Femur (tissue), 1 donor: ENCODE measurements at places on chromosomes 6 and 20.

DNA sequence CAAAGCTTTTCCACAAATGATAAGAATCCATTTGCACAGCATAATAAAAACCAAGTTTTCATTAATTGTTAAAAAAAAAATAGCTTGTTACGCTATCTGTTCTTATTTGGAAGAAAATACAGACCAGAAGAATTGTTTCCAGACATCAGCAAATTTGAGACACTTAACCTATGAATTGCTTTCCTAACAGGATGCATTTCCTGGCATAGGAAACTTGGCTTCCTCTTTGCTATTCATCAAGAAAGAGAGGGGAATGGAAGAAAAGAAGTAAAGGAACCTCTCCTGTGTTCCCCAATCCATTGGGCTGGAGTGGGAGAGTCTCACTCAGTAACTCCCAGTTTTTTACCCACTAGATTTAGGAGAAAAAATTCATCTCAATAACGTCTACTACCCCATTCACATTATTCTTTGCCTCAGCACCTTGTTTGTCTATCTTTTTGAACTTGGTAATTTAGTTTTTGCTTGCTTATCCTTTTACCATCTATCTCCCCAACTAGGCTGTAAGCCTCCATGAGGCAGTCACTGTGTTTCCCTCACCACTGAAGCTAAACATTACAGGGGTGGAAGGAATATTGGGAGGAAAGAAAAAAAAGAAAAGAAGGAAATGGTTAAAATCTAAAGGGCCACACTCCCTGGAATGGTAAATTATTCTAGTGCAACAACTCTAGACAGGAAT, 150.3 kb downstream of the COL21A1 start:
- DNase-seq: no peak

DNA sequence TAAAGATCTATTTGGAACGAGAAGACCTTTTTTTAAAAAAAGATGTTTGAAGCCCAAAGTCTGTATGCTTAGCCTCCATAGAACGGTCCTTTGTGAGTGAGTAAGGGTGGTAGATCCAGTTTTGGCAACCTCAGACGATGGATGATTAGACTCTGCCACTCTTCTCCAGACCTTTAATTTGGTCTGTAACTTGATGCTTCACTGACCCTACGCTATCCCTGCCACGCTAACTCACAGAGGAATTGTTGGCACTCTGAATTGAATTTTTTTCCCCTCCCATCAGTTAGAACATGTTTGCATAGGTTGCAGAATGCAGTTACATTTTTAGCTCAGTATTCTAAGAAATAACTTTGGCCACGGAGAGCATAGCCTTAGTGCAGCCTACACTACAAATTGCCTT, 15.8 kb upstream of the DEK start:
- peak; percentile 38 for DNase-seq

DNA sequence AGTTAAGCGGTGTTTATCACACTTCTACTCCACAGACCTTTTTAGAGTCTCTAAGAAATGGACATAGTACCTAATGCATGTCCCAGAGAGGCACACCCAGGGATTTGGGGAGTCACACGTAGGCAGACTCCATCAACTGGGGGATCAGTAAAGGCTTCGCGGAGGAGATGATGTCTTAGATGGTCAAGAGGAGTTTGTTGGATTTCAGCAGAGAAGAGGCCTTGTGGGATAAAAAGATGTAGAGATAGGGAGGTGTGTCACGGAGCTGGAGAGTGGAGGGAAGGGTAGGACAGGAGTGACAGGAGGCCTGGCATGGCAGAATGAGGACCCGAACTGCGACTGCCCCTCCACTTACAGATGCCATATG, 9.1 kb downstream of the DYNLRB1 start:
- DNase-seq: no peak

- DNase-seq: no peak
These were observed 40.3 kb upstream of the AHI1 start for GRCh38 chr6:135537741-135538301.

DNA sequence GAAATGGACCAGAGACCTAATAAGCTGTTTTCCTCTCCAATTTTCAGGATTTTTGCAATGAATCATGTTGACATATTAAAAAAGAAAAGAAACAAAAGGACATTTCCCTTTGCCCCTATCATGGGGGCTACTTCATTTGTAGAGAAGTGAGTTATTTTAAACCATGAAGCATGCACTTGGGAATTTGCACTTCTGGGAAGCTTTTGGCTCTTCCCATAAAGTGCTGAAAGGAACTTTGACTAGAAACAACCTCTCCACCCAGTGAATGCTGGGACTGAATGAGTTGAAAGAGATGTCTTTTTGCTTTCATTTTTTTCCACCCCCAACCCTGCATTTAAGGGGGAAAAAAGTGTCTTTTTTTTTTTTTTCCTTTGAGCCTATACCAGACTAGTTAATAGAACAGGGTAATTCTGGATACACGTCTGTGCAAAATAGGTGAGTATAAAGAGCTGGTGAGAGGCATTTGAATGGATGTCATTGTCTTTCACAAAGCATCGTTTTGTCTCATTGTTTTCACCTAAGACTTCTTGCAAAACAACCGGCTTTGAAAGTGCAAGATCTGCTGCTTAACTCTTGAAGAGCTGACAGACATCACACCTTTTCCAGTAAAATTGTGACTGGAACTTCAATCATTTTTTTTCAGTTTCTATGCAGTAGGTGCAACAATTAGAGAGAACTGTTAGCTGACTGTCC, 138.7 kb upstream of the BACH2 start:
- DNase-seq: no peak

DNA sequence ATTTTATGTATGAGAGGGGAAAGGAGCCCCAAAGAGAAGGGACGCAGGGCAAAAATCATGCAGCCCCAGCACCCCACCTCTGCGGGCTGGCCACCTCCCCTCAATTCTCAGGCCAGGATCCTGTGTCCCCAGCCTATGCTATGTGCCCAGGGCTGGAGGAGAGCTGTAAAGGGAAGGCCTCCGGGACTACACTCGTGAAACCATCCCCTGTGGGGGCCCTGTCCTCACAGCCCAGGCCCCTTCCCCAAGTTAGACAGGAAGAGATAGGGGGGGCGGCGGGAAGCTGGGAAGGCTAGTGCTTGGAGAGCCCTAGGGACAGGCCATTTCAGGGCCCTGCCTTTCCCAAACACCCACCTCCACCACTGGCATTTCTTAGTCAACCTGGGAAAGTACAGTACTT, 1.4 kb upstream of the COL11A2 start:
- DNase-seq: no peak

GRCh38 chr6:144897441-144897921, 612.3 kb downstream of the UTRN start:
- no peak for DNase-seq

GRCh38 chr6:148827416-148828045, 80.7 kb downstream of the UST start:
- DNase-seq: no peak
